Effector CD4-positive, alpha-beta T cell (primary cell): ENCODE measurements at places on chromosomes 3 and 15.

- DNase-seq = no peak
Measured at GRCh38 chr3:122956693-122957455, 70.7 kb downstream of the SEMA5B start.

DNA sequence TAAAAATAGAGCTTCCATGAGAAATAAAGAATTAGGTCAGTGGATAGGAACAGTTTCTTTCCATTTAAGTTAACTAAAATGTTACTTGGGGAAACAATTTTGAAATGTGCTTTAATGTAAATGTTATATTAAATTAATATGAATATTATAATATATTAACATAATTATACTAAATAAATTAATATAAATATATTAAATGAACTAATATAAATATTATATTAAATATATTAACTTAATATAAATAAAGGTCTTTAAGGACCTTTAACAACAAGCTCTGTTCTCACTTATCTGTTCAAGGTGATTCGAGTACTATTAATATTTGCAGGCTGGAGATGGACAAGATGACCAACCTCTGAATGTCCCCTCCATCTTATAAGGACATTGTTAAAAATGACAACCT is 100.6 kb downstream of the MAGI1 start:
- DNase-seq = no peak

DNA sequence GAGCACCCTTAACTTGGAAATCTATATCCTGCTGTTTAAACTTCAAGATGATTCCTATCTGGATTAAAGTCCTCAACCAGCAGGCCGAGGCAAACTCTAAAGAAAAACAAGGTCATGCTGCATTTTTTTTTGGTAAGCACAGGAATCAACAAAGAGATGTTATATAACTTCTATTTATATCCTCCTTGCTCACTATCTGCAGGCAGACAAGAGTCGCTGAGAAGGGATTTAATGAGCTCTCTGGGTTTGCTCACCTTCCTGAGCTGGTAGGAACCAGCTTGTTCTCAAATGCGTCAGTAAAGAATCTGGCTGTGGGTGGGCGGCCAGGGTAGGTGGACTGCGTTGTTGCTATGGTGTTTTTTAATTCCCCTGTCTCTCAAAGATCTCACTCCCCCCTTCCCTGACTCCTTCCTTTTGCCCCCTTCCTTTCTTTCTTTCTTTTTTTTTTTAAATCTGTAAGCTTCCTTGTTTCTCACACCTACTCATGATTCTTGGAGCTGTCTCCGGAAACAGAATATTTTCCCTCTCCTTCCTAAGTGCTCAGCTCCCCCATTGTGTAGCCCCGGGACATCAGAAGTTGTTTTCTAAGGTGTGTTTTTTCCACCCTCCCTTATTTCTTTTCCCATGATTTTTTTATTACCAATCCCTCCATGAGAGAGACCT is 228.8 kb upstream of the BHLHE40 start:
- no peak for DNase-seq

- DNase-seq = no peak
Measured at GRCh38 chr3:197775317-197775716, 15.7 kb upstream of the LRCH3 start.
